Hematopoietic multipotent progenitor cell treated with erythropoietin and hydrocortisone succinate and interleukin-3 and kit ligand, for 6 days (in vitro differentiated cells): ENCODE measurements at places on chromosomes 2 and 18.

DNA sequence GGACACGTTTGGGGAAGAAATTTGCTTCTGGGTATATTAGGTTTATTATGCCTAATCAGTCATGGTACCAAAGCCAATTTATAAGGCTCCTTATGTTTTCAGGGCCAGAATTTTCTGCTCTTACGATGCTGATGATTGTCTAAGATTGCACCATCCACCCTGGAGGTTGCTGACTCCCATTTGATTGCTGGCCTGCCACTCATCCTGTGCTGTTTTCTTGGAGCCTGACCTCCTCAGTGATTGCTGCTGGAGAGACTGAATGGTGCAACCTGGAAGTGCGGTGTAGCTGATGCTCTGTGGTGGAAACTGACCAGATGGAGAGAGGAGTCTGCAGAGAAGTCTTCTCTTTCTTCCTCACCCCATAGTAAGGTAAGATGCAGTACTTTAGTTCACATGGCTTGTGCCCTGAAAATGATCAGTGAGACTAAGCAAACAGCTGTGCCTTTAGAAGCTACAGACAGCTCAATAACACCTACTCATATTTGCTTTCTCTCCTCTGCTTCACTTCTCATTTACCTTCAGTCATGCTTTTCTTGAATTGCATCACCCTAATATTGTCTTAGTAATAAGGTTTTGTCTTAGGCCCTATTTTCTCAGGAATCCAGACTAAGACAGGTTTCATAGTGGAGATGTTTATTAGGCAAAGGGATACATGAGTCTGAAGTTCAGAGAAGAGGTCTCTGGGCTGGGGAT, 17.4 kb downstream of the ZNF24 start:
- no peak for DNase-seq

DNA sequence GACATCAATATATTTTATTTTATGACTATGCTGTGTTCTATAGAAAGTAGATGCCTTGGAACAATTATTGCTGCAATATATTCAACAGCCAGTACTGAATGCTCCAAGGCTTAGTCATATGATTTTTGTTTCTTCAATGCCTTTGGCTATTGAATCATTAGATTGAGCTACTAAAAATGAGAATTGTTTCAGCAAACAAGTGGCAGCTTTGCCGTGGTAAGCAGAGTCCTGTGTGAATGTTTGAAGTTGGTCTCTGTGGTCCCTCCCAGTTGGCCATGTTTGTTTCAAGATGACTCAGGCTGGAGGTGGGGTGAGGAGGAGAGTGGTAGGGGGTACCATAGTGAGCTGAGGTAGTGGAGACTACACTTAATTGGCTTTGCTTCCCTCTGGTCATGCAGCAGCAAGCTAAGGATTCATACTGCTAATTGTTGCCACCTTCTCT, 198.6 kb upstream of the EPAS1 start:
- DNase-seq, result no peak

DNA sequence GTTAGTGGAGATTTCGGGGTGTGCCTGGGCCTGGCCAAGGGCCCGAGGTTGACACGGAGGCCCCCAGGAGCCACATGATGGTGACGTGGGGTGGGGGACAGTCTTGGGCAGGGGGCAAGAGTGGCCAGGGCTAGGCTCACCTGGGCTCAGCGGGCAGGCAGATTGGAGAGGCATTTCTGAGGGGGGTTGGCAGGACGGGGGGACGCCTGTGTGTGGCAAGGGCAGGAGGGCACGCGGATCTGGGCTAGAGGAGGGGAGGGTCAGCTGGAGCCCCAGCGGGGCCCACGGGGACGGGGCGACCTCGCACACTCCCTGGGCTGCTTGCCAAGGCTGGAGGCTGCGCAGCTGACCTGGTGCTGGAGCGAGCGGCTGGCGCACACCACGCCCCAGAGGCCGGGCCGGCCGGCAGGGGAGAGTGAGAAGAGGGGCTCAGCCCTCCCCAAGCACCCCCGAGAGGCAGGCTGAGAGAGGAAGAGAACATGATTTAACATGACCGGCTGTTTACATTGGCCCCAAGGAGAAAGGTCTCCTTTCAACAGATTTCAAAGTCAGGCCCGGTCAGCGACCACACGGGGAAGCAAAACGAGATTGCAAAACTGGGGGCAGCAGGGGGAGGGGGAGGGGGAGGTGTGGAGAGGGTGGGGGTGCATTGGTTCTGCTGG, 38.0 kb upstream of the SNED1 start:
- peak; percentile 10 for DNase-seq

GRCh38 chr2:240988571-240989271, 9.7 kb upstream of the SNED1 start:
- DNase-seq, result no peak

DNA sequence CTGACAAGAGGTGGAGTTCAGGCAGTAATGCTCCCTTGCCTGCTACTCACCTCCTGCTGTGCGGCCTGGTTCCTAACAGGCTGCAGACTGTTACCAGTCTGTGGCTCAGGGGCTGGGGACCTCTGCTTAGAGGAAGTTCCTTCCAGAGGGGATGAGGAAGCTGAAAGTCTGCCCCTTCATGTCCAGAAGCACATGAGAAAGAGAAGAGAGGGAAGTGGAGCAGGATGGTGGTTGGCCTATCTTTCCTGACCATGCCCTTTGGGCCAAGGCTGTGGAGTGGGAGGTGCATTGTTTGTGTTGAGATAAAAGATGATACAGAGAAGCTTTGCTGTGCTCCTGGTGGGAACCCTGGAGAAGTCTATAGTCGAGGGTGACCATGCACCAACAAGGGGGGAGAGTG, 112.5 kb downstream of the LPIN1 start:
- DNase-seq, result peak; percentile 21

GRCh38 chr2:13537771-13538349, 821.1 kb downstream of the TRIB2 start:
- no peak for DNase-seq

GRCh38 chr18:10872304-10872703, 277.1 kb downstream of the PIEZO2 start:
- DNase-seq, result no peak

GRCh38 chr2:237876532-237876931, 17.1 kb downstream of the RAMP1 start:
- no peak for DNase-seq

- DNase-seq, result no peak
Measured at GRCh38 chr18:51952844-51953243, 387.2 kb upstream of the DCC start.

- no peak for DNase-seq
Measured at GRCh38 chr2:224904381-224904780, 137.9 kb downstream of the DOCK10 start.

DNA sequence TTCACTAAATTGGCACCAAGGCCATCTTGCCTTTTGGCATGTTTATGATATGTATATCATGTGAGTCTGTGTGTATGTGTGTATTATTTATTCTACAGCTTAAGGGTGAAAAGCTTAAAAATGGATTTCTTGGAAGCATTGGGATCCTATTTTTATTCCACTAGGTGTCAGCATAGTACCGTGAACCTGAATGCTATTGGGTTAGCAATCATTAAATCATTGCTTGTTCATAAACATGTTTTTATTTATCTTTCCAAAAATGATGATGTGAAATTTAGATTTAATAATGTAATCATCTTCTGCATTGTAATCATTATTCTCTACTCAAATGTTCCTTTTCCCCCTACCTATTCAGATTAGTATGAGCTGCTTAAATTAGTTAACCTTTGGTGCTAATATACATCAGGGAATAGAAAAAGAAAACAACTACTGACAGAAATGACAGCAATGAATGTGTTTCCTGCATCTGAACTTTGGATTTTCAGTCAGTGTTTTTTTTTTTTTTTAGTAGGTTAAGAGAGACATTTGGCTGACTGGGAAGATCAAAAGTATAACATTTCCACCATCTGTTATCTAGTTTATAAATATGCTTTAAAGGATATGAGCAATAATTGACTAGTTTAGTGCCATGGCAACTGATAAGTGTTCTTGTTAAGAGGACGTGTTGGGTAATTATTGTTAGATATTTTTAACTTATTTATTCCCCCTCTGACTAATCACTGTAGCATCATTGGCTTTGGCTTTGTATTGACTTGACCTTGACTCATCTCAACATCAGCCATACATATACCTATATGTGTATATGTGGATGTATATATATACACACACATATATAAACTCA, 14.1 kb upstream of the ZSWIM2 start:
- DNase-seq, result peak; percentile 63

- DNase-seq, result no peak
Measured at GRCh38 chr18:49617865-49618264, 56.0 kb downstream of the LIPG start.

GRCh38 chr2:95052804-95053479, 27.4 kb downstream of the MAL start:
- DNase-seq, result no peak

GRCh38 chr2:33130054-33130447, 183.3 kb downstream of the LTBP1 start:
- DNase-seq, result no peak

DNA sequence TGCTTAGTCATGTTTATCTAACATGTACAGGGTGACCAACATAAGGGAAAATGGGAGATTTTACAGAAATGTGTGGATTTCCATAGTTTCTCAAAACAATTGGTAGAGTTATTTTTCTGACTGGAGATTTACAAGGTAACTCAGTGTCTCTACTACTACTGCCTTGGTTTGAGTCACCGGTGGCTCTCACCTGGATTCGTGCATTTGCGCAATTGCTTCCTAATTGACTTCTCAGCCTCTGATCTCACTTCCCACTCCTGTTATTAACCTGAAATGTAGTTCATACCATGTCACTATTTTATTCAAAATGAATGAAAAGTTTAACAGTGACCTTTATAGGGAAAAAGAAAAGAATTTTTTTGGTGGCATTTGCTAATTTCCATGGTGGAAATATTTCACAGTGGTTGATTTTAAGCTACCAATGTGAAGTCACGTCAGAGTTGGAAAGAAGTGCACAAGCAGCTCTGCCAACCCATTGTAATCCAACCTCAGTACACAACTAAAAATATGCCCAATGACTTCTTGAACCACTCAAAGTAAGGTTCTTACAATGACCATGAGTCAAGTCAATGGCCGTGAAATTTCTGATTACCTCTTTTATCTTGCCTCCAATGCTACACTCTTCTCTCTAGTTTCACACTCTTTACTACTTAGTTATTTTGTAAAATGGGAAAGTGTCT, 94.0 kb downstream of the NYAP2 start:
- DNase-seq, result no peak

- DNase-seq, result no peak
Measured at GRCh38 chr2:40187054-40187453, 264.8 kb downstream of the SLC8A1 start.

DNA sequence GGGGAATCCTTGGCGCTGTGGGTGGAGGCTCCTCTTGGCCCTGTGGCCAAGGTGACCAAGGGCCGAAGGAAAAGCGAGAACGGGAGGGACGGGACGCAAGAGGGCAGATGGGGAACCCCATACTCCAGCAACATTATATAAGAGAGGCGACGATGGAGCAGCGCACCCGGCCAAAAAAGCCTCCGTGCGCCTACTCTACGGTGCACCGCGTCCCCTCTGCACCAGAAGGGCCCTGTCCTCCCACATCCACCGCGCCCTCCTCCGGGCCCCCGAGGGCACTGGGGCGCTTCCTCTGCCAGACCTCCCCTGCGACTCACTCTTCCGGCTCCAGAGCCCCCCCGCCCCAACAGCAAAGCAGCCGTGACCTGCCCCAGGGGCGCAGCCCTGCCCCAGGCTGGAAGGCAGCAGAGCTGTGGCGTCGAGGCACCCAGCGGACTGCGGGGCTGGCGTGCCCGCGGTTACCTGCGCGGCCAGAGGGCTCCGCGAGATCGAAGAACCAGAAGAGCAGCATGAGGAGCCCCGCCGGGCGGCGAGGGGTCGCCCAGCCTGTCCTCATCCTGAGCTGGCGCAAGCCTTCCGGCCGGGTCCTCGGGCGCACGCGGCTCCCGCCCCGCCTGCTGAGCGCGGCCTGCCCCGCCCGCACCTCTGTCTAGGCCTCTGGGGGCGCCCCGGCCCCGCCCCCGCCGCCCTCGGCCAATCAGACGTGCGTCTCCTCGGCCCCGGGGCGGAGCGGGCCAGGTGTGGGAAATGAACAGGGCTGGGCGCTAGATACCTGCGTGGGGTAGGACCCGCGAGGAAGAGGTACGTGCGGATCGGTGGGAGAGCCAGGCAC, 106.3 kb upstream of the CD302 start:
- peak; percentile 79 for DNase-seq

GRCh38 chr2:56565143-56565542, 381.4 kb downstream of the CCDC85A start:
- DNase-seq, result no peak

DNA sequence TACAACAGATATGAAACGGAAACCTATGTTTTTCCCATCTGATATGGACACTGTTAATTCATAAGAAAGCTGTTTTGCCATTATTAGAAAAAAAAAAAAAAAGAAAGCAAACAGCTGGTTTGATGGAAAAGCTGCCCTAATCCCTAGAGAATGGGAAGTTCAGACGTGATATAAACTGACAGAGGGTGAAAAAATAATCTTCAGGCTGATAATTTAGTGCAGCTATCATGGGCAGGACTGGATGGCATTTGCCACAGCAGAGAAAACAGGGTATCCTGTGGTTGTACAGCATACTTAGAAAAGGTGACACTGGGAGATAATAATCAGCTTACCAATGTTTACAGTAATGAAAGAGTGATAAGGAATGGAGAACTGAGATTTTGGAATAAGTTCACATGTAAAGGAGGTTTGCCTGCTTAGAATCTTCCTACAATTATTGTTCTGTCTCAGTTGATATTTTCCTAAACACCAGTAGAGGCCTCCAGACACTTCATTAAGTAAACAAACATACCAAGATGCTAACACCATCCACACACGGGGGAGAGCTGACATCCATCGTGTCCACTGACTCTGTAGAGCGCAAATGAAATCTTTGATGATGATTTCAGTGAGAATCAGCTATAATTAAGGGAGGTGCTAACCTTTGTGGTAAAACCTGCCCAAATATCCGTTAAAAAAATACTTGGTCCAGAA, 211.6 kb upstream of the MMADHC start:
- DNase-seq, result peak; percentile 1

DNA sequence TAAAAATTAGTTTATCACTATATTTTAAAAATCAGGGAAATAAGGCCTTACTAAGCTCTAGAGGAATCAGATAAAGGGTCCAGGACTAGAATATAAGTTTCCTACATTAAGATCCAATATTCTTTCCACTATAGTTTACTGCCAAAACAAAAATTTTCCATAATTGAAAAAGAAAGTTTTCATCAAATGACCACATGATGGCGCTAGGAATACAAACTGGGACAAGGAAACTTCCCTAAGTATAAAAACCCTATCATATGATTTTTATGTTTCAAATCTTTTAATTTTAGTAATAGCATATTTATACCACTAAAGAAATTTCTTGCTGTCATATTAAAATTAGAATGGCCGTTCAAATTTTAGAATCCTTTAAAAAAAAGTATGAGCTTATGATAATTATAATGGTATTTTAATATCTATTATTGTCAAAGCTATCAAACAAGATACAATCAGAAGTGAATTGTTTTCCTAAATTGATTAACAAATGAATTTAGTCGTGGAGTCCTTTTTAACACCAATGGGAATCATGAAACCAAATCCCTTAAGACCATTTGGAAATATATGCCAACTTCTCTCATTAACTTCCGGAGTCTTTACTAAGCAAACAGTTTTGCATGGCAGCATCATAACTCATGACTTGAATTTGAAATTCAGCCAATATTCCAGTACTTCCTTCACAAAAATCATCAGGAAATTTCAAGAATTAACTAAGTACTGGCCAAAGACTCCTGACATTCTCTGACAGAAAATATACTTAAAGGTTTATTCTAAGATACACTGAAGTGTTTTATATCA, 70.3 kb downstream of the SCN1A start:
- DNase-seq, result peak; percentile 55

GRCh38 chr2:119265693-119266066, 42.0 kb downstream of the STEAP3 start:
- DNase-seq, result no peak

GRCh38 chr2:4291430-4291829, 588.1 kb downstream of the DCDC2C start:
- no peak for DNase-seq

- DNase-seq, result no peak
Measured at GRCh38 chr2:204744506-204744905, 199.2 kb downstream of the PARD3B start.
